ENCODE measurements at places on chromosomes 5 and 9.

DNA sequence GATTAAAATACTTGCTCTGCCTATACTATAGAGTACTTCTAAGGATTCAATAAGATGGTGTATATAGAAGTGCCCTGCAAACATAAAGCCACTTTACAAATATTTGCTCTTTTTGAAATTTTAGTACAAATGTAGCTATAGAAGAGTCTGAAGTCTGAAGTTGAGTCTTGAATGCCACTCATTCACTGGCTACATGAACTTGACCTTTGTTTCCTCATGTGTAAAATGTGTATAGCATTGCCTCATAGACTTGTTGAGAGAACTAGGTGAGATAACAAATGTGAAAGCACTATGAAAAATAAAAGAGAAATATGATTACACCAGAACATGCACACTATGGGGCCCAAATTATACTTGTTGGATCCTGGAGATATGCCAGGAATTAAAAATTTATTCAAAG is 244.7 kb downstream of the SEC61B start:
- DNase-seq, result no peak

DNA sequence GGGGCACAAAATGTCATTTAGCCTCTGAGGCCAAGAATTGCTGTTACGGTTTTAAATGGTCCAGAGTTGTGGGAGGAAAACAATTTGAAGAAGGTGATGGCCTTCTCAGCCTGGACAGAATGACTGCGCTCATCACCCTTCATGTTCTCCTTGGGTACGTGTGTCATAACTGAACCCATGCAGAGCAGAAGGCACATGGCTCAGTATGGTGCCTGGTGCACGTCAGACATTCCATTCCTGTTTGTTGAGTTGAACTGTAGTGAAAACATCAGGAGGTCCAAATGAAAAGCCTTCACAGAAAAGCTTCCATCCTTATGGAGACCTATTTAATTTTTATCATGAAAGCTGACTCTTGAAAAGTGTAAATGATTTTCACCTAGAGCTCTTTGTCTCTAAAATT is 133.2 kb downstream of the CFAP90 start:
- peak; percentile 92 for DNase-seq

- DNase-seq, result no peak
Observed at GRCh38 chr5:95887977-95888376, 65.5 kb upstream of the GLRX start.

DNA sequence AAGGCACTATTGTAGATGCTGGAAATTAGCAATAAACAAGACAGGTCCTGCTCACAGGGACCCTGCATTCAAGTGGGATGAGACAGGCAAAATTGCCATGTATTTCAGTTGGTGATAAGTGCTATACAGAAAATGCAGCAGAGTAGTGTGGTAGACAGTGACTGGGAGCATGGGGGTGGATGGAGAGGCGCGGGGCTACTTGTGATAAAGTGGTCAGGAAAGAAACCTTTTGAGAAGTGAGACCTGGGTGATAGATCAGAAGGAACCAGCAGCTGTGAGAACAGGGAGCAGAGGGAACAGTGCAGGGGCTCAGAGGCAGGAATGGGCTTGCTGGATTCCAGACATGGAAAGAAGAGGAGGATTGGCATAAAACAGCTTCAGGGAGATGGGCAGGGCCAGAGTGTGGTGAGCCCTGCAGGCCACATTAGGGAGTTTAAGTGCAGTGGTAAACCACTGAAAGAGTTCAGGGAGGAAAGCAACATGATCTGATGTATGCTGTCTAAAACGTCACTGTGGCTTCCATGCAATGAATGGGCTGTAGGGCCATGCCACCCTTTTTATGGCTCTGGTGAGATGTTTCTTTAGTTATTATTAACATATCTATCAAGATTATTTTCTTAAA is 7.3 kb downstream of the CRHBP start:
- peak; percentile 82 for DNase-seq

DNA sequence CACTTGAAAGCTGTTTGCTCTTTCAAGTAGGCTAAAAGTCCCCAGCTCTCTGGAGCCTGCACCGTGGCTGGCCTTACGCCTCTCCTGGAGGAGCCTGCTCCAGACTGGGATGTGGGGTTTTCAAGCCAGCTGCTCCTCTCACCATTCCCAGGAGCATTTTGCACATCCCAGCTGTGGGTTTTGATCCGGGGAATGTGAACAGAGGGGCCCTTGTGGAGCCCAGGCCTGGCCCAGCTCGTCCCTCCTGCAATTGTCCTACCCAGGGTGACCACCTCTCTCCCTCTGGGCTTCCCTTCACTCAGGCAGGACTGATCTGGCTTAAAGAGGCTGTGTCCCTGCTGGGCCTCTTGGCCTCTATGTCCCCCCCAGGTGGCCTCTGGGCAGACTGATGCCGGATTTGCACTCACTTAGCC is 32.5 kb upstream of the TIFAB start:
- DNase-seq, result no peak

Data from astrocyte of the spinal cord (primary cell).